Naive thymus-derived CD8-positive, alpha-beta T cell (primary cell): ENCODE measurements at places on chromosomes 2 and 18. TPM values are rescaled to one million over a fixed set of nuclear protein-coding genes. Genes with fewer than 3 reads are reported as not detected.
A peak's percentile ranks its signal among the peaks of the same experiment; 100 is the strongest.

GRCh38 chr2:96320728-96321622 lies 4.1 kb upstream of the ITPRIPL1 start:
- H3K27me3 ChIP-seq: no peaks in the 10 kb centered on the region
- peaks cover 63% of the 10 kb centered on the region for H3K4me1 ChIP-seq
- H3K4me3 ChIP-seq: peak overlapping the region; percentile 86
- H3K27ac ChIP-seq: peak overlapping the region; percentile 87
- DNase-seq: no peak

The SCYGR4 gene
- total RNA-seq: not detected

- no peak for DNase-seq
- no peak overlapping the region for H3K4me3 ChIP-seq
- H3K36me3 ChIP-seq: no peaks in the 10 kb centered on the region
- peaks cover 27% of the 10 kb centered on the region for H3K27me3 ChIP-seq
These were observed 135.0 kb downstream of the SMAD2 start for GRCh38 chr18:47795434-47795814.

The AGAP1 gene
- total RNA-seq: 0.52 TPM

The TTLL4 gene
- 23.1 TPM for total RNA-seq
